H1 (cell line): ENCODE measurements at places on chromosomes 12 and 14. TPM values are rescaled to one million over a fixed set of nuclear protein-coding genes. Genes with fewer than 3 reads are reported as not detected.
A peak's percentile ranks its signal among the peaks of the same experiment; 100 is the strongest.

GRCh38 chr14:90782892-90783291, 33.3 kb downstream of the TTC7B start:
- H3K27ac ChIP-seq: no peak overlapping the region
- H3K4me1 ChIP-seq: no peaks in the 10 kb centered on the region
- no peaks in the 10 kb centered on the region; the same call in 1 of the 2 replicates for H3K27me3 ChIP-seq
- no peaks in the 10 kb centered on the region for H3K36me3 ChIP-seq
- H3K4me3 ChIP-seq: no peak overlapping the region
- DNase-seq: no peak

Gene DPY19L2
- 2.2 and 3.3 TPM in 2 replicates for total RNA-seq

DNA sequence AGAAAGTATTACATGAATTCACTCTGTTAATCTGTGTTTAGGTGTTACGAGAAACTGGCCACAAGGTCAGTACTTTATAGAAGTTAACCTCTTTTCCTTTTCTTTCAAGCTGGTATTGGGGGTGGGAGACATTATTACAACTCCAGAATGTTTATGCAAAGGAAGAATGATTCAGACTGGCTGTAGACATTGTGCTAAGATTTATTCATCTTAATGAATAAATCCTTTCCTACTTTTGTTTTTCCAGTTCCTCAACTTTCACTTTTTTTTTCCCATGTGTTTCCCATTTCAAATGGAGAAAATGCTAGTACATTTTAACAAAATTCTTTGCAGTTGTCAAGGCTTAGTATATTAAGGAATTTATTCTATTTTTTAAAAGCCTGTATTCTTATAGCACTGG, 1.3 kb downstream of the OTOGL start:
- no peak for DNase-seq
- H3K4me1 ChIP-seq: no peaks in the 10 kb centered on the region
- no peaks in the 10 kb centered on the region for H3K36me3 ChIP-seq
- H3K27ac ChIP-seq: no peak overlapping the region

Gene RILPL2
- total RNA-seq: 1.1 and 1.4 TPM in 2 replicates

Gene TGFB3
- 0.65 and 2.1 TPM in 2 replicates for total RNA-seq

Gene POTEM
- not detected in 2 replicates for total RNA-seq

- H3K4me3 ChIP-seq: no peak overlapping the region
- no peaks in the 10 kb centered on the region for H3K4me1 ChIP-seq
- no peaks in the 10 kb centered on the region; the same call in 1 of the 2 replicates for H3K36me3 ChIP-seq
Measured at GRCh38 chr14:80135305-80136088, 75.8 kb downstream of the DIO2 start.

DNA sequence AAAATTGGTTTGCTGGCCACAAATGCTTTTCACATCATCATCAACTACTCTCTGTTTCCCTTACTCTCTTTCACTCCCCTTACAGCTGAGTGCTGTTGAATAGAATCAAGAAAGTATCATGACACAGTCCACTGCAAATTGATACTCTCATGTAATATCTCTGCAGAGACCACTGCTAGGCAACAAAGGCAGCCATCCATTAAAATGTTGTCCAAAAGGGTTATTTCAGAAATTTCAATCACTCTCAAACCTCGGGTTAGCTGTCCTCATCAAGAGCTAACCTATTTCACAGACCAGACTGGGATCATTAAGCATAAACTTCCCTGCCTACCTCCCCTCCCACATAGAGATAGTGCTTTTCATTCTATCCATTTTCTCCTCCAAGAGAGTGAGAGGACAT, 186.7 kb downstream of the PLCZ1 start:
- H3K27me3 ChIP-seq: no peaks in the 10 kb centered on the region
- no peaks in the 10 kb centered on the region for H3K36me3 ChIP-seq
- DNase-seq: no peak
- no peak overlapping the region for H3K4me3 ChIP-seq
- no peak overlapping the region for H3K27ac ChIP-seq

Gene PNMA1
- total RNA-seq: 52.7 and 55.1 TPM in 2 replicates

DNA sequence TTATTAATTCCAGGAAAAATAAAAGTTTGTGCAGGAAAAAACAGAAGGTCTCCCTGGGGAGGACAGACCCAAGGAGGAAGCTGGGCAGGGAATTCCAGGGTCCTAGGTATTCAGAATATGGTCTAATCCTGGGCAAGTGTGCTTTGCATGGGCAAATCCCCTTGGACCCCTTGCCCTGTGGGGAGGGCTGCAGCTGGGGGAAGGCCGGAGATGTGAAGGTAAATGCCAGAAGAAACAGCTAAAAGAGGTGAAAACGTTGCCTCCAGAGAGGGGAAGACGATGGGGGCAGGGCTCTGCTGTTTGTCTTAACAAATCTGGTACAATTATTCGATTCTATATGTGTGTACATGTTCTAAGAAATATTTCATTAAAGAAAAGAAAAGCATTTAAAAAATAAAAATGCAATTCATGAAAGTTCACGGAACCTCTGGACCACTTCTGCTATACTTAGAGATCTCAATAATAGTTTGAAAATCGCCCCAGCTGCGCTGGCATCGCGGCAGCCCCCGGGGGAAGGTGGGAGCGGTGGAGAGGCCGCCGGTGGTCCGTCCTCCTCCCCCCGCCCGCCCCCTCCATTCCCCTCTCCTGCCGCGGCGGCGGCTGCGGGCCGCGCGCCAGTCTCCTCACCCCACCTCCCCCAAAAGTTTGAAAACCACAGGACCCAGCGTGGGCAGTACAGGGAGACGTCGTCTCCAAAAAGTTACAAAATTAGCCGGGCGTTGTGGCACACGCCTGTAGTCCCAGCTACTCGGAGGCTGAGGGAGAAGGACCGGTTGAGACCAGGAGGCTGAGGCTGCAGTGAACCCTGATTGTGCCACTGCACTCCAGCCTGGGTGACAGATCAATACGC, 1.5 kb upstream of the PRPF40B start:
- no peaks in the 10 kb centered on the region for H3K36me3 ChIP-seq
- no peak overlapping the region for H3K27ac ChIP-seq
- no peak for DNase-seq
- no peaks in the 10 kb centered on the region for H3K27me3 ChIP-seq
- peaks cover 7% of the 10 kb centered on the region for H3K4me1 ChIP-seq
- H3K4me3 ChIP-seq: peak overlapping the region; percentile 47

DNA sequence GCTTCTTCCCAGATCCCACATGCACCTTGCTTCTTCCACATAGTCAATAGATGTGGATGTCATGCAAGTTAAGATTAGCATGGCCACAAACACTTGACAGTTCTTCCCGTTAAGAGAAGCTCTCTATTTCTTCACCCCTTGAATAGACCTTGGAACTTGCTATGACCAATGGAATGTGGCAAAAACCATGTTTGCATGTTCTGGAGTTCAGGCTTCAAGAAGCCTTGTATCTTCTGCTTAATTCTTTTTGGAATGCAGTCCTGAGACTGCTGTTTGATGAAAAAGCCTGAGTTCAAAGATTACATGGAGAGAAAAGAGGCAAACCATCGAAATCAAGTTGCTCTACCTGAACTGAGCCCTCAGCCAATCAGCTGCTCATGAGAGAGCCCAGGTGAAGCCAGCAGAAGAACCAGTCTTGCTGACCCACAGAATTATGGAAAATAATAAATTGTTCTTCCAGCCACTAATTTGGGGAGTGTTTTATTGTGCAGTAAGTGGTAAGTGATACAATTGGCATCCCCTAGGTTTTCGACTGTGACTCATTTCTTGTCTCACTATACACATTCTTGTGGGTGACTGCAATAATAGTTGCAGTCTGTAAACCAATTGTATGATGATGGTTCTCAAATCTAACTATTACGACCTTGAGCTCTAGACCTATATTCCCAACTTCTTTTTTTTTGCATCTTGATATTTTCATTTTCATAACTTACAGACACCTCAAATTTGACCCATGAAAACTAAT, 12.6 kb downstream of the RASSF9 start:
- H3K4me1 ChIP-seq: no peaks in the 10 kb centered on the region
- no peaks in the 10 kb centered on the region for H3K36me3 ChIP-seq
- H3K27me3 ChIP-seq: no peaks in the 10 kb centered on the region
- no peak overlapping the region for H3K27ac ChIP-seq
- no peak for DNase-seq

Gene TESPA1
- total RNA-seq: not detected in 2 replicates

GRCh38 chr12:9625019-9625418, 17.3 kb upstream of the KLRB1 start:
- DNase-seq: no peak
- no peak overlapping the region for H3K4me3 ChIP-seq
- H3K27me3 ChIP-seq: no peaks in the 10 kb centered on the region
- H3K27ac ChIP-seq: no peak overlapping the region; the same call in 1 of the 2 replicates
- no peaks in the 10 kb centered on the region for H3K4me1 ChIP-seq

DNA sequence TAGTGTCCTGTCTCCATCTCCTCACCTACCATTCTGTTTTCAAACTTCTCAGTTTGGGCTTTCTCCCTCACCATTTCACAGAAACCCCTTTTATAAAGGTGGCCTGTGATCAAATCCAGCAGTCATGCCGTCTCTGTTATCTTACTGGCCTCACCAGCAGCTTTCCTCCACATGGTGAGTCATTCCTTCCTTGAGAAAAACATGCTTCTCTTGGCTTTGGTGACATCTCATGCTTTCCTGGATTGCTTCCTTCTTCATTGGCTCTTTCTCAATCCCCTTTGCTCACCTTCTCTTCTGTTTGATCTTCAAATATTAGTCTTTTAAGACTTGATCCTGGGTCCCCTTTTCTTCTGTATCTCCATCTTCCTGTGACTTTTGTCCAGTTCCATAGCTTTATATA, 164.9 kb downstream of the ANO4 start:
- peaks cover 14% of the 10 kb centered on the region; the same call in 1 of the 2 replicates for H3K4me1 ChIP-seq
- H3K27ac ChIP-seq: no peak overlapping the region
- no peak for DNase-seq
- no peak overlapping the region for H3K4me3 ChIP-seq
- no peaks in the 10 kb centered on the region for H3K36me3 ChIP-seq
- no peaks in the 10 kb centered on the region; the same call in 1 of the 2 replicates for H3K27me3 ChIP-seq

GRCh38 chr12:47307680-47308399, 228.1 kb upstream of the AMIGO2 start:
- H3K27ac ChIP-seq: no peak overlapping the region
- H3K4me1 ChIP-seq: no peaks in the 10 kb centered on the region
- DNase-seq: no peak
- H3K27me3 ChIP-seq: no peaks in the 10 kb centered on the region
- H3K4me3 ChIP-seq: no peak overlapping the region

Gene SLCO1A2
- 4.4 and 5.1 TPM in 2 replicates for total RNA-seq

- no peaks in the 10 kb centered on the region for H3K27me3 ChIP-seq
- no peak overlapping the region for H3K4me3 ChIP-seq
- H3K4me1 ChIP-seq: peaks cover 6% of the 10 kb centered on the region
- H3K27ac ChIP-seq: no peak overlapping the region
Measured at GRCh38 chr12:62116986-62117385, 143.2 kb upstream of the USP15 start.

Gene KRT7
- 13.2 and 16.5 TPM in 2 replicates for total RNA-seq

DNA sequence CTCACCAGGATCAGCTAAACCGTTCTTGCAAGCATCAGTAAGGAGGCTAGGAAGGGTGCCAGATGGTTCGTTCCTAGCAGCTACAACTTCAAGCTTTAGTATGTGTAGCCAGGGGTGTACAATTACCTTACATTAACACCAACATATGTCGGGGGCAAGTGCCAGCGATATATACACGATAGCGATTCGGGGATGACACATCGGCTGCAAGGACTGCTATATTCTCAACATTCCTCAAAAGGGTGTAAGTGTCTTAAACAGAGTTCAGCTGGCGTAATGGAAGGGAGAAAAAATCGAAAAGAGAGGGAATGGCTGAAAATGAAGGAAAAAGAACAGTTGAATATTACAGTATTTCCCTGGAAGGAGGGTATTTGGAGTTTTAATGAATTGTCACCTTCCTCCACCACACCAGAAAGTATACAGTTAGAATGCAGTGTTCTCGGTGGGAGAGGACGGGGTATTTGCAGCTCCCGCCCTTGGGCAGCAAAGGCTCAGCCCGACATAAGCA, 545 bp downstream of the LIMA1 start:
- no peaks in the 10 kb centered on the region for H3K27me3 ChIP-seq
- no peak for DNase-seq
- H3K4me1 ChIP-seq: peaks cover 2% of the 10 kb centered on the region; the same call in 1 of the 2 replicates
- H3K27ac ChIP-seq: peak overlapping the region; percentile 46; the same call in 1 of the 2 replicates
- H3K36me3 ChIP-seq: no peaks in the 10 kb centered on the region
- H3K4me3 ChIP-seq: peak overlapping the region; percentile 79

DNA sequence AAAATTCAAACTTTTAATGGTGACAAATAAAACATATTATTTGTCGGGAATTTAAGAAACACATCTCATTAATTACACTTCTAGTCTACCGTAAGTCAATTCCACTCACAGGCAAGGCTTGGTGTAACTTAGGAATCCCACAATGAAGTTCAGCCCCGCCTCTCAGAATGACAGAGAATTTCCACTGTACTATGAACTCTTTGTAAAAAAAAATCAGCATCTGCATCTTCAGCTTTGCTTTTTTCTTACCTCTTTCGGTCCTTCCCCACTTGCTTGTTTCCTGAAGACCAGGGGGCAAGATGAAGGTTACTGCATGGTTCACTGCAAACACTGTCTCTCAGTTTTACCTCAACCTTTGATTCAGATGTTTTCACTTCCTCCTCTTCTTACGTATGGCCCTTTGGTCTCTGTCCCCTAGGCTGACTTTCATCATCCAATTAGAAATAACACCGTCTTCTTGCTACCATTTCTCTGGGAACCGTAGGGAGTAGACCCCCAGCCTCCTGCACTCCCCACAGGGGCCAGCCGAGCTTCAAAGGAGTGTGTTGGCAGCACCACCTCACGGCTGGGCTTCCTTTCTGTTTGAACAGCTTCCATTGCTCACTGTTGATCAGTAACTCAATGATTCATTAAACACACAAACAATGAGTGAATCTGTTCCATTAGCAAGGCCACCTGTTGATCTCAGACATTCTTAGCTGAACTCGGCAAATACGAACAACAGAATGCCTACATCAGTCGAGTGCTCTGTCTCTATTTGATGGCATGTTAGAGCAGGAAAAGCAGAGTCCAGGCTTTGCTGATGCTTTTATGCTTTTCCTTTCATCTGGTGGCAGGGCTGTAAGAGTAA, 343.0 kb downstream of the BMP4 start:
- H3K4me1 ChIP-seq: no peaks in the 10 kb centered on the region
- no peaks in the 10 kb centered on the region for H3K36me3 ChIP-seq
- H3K4me3 ChIP-seq: no peak overlapping the region

Gene KRT81
- not detected in 2 replicates for total RNA-seq

DNA sequence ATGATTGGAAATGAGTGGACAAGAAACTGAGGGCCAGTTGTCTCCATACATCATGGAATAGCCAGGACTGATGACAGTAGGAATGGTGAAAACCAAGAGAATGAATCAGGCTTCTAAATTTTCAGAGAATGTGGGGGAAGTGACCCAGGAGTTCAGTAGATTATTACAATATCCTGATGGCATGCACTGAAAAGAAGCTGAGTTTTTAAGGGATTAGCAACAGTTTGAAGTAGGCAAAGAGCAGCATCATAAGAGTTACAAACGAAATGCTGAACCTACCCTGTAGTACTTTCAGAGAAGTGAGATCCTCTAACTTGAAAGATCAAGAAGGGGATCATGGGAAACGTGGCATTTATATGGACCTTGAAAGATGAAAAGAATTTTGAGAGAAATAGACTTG, 13.2 kb downstream of the SLC2A14 start:
- H3K27ac ChIP-seq: no peak overlapping the region
- DNase-seq: no peak
- peaks cover 11% of the 10 kb centered on the region for H3K4me1 ChIP-seq
- no peaks in the 10 kb centered on the region for H3K36me3 ChIP-seq
